Caki2 (cell line): ENCODE measurements at places on chromosomes 4 and X.

DNA sequence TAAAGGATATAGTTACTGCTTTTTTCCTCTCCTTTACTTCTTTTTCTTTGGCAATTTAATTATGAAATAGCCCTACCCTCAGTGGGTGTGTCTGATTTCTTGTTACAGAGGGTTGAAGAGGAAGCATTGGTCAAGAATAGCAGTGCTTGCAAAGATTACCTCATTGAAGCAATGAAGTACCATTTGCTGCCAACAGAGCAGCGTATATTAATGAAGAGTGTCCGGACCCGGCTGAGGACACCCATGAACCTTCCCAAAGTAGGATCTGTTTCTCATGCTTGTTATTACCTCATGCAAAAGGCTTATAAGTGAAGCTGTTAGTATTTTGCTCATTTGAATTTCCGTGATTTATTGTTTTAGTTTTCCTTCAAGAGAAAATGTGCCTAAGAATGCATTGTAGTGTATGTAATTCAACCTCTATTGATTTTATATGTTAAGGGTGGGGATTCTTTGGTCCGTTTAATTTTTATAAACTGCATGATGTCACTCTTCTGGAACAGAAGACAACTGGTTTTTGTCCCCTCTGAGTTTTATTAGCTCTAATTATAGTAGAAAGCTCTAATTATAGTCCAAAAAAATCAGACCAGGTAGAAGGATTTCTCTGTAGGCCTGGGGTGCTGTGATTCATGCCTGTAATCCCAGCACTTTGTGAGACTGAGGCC, 27.9 kb upstream of the MSMO1 start:
- no peak for DNase-seq

- no peak for DNase-seq
Measured at GRCh38 chr4:100679926-100680325, 162.1 kb upstream of the EMCN start.

- no peak for DNase-seq
Measured at GRCh38 chr4:40305328-40306170, 29.6 kb upstream of the CHRNA9 start.

- DNase-seq = no peak
Measured at GRCh38 chr4:38715050-38715449, 51.1 kb downstream of the KLF3 start.

- no peak for DNase-seq
Measured at GRCh38 chr4:130479020-130479419, 1383.1 kb downstream of the C4orf33 start.

DNA sequence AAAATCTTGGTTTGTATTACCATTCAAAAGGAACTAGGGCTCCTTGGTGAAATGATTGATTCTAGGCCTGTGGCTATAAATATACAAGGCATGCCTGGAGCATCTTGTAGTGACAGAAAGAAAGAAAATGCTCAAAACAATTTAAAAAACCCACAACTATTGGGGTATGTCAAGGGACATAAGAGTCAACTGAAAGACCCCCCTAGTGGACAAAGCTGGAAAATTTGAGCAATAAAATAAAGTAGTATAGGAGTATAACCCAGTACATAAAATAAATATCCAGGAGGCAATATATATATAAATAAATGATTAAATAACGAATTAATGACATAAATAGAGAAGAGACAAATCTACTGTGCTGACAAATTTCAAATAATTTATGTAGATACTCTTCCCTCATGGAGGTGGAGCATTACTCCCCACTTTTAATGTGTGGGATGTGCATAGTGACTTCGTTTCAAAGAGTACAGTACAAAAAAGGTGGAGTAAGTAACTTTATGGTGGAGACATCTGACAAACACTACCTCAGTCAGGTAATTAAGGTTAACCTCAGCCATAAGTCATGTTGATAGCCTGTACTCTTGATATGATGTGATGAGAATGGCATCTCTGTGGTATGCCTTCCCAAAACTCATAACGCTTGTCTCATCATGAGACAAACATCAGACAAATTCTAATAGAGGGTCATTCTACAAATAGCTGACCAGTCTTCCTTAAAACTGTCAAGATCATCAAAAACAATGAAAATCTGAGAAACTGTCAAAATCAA, 185.0 kb upstream of the GLRA2 start:
- no peak for DNase-seq

- no peak for DNase-seq
Measured at GRCh38 chr4:128320656-128321055, 33.0 kb upstream of the PGRMC2 start.

GRCh38 chr4:98951710-98952109, 22.8 kb upstream of the EIF4E start:
- no peak for DNase-seq

- DNase-seq = no peak
Measured at GRCh38 chr4:26061248-26061986, 147.4 kb downstream of the SMIM20 start.

DNA sequence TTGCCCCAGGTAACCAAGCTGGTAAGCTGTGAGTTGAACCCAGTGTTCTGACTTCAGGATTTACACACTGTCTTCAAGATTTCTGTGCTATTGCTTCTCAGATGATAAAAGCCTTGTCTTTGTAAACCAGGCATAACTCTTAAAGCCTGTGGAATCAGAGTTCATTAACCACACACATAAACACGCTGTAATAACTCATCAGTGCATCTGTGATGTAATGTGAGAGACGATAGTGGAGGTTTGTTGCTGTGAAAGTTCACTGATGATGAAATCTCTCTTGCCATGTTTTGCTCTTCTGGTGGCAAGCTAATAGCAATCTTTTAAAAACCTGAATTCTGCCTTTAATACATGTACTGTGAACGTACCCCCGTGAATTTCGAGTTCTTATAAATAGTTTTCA, 41.5 kb downstream of the CLCN4 start:
- no peak for DNase-seq

DNA sequence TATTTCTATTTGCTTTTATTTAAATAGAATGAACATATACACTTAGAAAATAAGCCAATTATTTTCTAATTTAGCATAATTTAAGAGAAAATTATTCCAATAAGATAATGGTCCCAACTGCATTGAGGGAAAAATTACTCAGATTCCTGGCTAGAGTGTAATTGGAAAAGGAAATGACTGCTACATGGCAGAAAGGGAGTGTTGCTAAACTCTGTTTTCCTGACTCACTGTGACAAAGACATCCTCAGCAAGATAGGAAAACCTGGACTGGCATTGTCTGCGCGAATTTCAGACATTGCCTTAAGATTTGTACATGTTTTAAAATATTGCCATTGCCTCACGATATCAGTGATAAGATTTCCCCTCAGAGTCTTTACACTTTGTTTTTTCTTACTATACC, 8.2 kb downstream of the TNIP3 start:
- peak; percentile 62 for DNase-seq

DNA sequence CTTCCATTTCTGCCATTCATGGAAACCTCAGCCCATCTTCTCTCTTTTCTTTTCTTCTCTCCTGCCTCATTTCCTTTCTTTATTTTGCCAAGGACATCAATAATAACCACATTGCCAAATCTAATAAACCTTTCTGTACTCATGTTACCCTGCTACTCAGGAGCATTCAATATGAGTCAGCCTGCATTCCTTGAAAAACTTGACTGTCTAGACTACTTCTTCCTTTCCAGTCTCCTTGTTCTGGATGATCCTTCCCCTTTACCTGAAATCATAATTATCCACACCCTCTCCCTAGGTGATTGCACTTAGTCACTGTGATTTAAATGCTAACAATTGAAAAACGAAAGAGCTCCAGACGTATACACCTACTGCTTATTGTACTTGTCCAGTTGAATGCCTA, 253.2 kb upstream of the CENPE start:
- DNase-seq = no peak

DNA sequence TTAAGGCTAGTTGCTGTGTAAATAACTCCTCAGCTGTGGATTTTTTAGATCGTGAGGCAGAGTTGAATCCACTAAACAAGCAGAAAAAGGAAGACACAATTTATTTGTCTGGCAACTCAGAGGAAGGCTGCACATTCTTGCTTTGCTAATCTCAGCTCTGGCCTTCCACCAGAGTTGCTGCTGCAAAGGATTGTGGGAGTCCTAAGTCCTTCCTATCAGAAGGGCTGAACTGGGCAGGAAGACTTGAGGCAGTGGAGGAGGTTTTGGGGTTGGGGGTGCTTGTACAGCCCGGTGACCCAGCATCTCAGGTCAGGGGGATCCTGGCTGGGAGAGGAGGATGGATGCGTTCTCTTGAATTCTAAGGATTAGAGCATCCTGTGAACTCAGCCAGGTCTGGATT, 11.0 kb upstream of the VSIG1 start:
- DNase-seq = no peak

GRCh38 chrX:115563633-115564162, 2.7 kb downstream of the PLS3 start:
- no peak for DNase-seq

DNA sequence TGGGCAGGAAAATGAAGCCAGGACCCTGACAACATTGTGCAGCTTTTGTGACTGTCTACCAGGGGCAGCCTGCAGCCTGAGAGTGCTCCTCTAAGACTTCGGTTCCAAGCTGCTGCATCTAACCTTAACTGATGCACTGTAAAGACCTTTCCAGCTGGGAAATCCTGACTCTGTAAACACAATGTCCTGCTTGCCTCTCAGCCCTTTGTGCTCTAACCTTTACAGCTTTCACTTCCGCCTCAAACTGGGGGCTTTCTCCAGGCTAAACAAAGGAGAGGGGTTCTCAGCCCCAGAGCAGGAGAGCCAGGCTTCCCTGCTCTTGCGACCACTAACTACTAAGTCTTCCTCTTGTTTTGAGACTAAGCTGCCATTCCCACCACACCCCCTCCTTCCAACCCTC, 19.3 kb upstream of the RASL11B start:
- DNase-seq = no peak

DNA sequence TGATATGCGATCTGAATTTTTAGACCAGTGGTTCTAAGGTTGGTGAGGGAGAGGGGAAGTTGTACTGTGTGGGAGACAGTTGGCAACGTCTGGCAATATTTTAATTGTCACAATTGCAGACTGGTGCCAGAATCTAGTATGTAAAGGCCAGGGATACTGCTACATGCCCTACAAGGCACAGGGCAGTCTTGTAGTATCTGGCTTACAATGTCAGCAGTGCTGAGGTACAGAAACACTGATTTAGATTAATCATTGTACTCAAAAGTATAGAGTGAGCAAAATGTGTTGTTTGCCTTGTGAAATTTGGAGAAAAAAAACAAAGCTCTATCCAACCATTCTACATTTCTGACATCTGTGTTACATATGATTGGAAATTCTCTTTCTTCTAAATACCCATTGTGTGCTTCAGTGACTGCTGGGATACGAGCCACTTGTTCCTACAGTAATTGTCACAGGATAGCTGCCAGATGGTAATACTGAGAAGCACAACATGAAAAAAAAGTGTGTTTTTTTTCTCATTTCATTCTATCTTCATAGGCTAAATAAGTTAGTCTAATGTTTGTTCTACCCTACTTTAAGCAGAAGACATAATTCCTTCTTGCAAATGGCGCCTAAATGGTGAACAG, 526.7 kb upstream of the AGA start:
- DNase-seq = no peak

DNA sequence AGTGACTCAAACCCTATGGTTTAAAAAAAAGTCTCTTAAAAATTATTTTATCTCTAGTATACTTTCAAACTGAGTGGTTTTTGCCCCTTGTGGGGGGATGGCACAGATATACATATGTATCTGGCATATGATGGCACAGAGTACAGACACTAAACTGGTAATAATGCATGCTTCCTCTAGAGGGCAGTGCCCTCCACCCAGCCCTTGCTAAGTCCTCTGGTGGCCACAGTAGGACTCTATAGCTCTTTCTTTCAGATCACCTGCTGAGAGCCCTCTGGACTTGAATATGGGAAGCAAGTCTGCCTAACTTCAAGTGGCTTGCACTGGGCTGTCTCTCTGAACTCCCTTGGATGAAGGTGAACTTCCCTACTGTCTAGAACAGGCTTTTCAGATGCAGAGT, 66.3 kb downstream of the TSPAN7 start:
- peak; percentile 0 for DNase-seq

GRCh38 chr4:154076921-154077320, 288.0 kb upstream of the SFRP2 start:
- peak; percentile 33 for DNase-seq

GRCh38 chr4:74830928-74831327, 36.6 kb upstream of the BTC start:
- no peak for DNase-seq

GRCh38 chr4:8188085-8188484, 11.0 kb upstream of the SH3TC1 start:
- DNase-seq = no peak

DNA sequence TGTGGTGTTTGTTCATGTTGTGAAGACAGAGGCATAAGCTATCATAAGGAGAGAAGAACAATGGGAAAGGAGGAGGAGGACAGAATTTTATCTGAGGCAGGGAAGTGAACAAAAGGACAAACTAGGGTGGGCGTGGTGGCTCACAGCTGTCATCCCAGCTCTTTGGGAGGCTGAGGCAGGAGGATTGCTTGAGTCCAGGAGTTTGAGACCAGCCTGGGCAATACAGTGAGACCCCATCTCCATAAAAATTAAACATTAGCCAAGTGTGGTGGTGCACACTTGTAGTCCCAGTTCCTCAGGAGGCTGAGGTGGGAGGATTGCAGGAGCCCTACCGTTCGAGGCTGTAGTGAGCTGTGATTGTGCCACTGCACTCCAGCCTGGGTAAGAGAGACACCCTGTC, 49.9 kb downstream of the TMEM154 start:
- no peak for DNase-seq

- no peak for DNase-seq
Measured at GRCh38 chr4:185987961-185988627, 80.9 kb upstream of the TLR3 start.

- DNase-seq = no peak
Measured at GRCh38 chrX:33970028-33970967, 161.8 kb downstream of the FAM47A start.

DNA sequence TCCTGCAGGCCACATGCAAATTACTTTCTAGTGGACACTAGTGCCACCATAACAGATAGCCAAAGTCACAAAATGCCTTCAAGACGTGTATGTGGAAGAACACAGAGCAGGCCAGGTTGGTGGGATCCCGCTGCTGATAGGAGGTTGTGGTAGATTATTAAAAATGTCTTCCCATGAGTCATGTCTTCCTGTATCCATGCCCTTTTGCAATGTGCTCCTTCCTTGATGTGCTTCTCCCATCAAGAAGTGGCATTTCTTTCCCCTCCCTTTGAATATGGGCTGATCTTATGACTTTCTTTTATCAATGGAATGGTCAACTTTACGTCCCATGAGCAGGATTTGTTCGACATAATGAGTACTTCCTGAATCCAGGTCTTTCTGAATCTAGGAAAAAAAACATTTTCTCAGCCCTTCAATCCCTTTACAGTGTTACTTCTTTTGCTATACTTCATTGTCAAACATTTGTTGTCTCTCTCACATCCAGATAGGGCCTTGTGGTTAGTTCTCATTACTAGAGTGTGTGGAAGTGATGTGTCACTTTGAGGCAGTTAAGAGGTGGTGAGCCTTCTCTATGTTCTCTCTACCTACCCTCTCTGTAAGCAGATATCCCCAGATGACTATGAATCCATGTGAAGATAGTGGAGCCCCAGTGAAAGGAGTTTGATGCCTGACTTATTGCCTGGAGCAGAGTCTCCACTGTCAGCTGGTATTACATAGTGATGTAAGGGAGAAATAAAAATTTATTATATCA, 519.2 kb upstream of the DIPK2B start:
- DNase-seq = no peak
